Activated naive CD4-positive, alpha-beta T cell treated with anti-CD3 and anti-CD28 coated beads for 36 hours (primary cell): ENCODE measurements at places on chromosomes 5 and 9. TPM values are rescaled to one million over a fixed set of nuclear protein-coding genes. Genes with fewer than 3 reads are reported as not detected.

Gene STPG3
- total RNA-seq: not detected

Gene PAIP1
- total RNA-seq: 41.7 TPM

Gene ADRA1B
- not detected for total RNA-seq

Gene SNCAIP
- total RNA-seq: not detected

Gene NPR3
- total RNA-seq: 0.12 TPM

GRCh38 chr9:109910671-109911518 is 130.9 kb downstream of the PALM2AKAP2 start:
- H3K27me3 ChIP-seq: no peaks in the 10 kb centered on the region
- H3K27ac ChIP-seq: no peak overlapping the region
- H3K4me3 ChIP-seq: no peak overlapping the region
- peaks cover 11% of the 10 kb centered on the region for H3K4me1 ChIP-seq

DNA sequence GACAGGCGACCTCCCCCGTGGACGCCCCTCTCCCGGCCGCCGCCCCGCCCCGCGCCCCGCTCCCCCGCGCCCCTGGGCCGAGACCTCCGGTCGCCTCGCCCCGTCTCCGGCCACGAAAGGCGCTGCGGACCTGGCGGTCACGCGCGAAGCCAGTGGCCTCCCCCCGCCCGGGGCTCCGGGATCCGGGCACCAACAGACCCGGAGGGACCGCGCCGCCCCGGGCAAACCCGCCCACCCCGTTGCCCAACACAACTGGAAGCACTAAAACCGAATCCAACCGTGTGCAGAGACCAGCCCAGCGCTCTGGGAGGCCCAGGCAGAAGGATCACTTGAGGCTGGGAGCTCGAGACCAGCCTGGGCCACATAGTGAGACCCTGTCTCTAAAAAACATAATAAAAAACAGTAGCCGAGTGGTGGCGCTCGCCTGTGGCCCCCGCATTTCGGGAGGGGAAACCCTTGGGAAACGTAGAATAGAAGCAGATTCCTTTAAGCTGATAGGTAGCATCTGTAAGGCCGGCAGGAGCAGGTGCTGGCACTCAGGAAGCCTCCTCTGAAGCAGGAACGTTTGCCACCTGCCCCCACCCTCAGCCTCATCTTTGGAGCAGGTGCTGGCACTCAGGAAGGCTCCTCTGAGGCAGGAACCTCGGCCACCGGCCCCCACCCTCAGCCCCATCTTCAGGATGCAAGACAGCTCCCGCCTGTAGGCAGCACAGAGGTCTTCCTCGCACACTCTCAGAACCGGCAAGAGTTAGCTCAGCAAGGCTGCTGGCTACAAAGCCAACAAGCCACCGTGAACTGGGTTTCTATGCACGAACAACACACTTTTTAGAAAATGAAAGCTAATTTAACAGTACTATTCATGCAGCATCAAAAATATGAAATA is 4.6 kb upstream of the SLC9A3 start:
- no peak for DNase-seq
- H3K27me3 ChIP-seq: peaks cover 59% of the 10 kb centered on the region
- no peak overlapping the region for H3K27ac ChIP-seq
- H3K36me3 ChIP-seq: no peaks in the 10 kb centered on the region
- H3K4me1 ChIP-seq: peaks cover 32% of the 10 kb centered on the region

DNA sequence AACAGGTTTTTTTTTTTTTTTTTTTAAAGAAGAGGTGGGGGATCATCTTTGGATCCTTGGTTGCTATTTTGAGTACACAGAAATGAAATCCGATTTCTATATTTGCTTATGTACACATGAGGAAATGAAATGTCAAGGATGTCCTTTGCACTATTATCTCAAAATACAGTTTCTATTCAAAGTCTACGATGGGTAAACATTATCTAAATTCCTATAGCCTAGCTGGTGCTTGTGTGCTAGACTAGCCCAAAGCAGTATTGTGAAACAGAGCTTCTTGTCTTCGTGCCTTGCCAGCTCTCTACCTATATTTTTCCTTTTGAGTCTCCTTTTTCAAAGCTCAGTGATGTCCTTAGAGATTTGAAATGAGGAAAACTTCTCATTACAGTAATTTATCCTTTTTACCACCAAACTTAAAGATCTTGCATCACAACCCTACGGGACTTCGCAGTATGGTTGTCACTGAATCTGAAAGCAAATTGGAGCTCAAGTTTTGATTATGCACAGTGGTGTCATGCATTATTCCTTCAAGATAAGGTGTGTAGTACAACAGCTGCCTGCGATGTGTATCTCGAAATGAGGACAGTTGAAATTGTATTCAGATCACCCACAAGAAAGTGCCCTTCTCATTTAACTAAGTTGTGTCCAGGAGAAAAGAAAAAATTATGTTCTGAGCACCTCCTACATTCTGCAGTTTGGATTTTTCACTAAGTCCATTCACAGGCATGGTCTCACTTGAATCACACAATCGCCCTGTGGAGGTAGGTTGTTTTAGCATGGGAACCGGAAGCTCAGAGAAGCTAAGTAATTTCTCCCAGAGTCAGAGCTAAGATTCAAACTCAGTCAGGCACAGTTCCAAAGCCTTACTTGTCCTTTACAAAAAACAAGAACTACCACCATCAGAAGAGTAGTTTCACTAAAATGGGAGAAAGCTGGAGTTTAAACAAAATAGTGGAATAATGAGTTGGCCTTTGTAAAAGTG is 379.0 kb downstream of the GLIS3 start:
- no peak for DNase-seq
- no peak overlapping the region for H3K27ac ChIP-seq
- H3K4me3 ChIP-seq: no peak overlapping the region
- no peaks in the 10 kb centered on the region for H3K4me1 ChIP-seq

GRCh38 chr5:38723426-38723825 is 122.4 kb upstream of the OSMR start:
- H3K27ac ChIP-seq: no peak overlapping the region
- no peak overlapping the region for H3K4me3 ChIP-seq
- H3K4me1 ChIP-seq: no peaks in the 10 kb centered on the region
- no peaks in the 10 kb centered on the region for H3K36me3 ChIP-seq
- peaks cover 9% of the 10 kb centered on the region for H3K27me3 ChIP-seq

GRCh38 chr9:85610074-85610860 is 131.5 kb downstream of the AGTPBP1 start:
- H3K36me3 ChIP-seq: peaks cover 2% of the 10 kb centered on the region
- H3K4me1 ChIP-seq: peaks cover 6% of the 10 kb centered on the region
- peak overlapping the region; percentile 17 for H3K4me3 ChIP-seq
- H3K27ac ChIP-seq: peak overlapping the region; percentile 74
- H3K27me3 ChIP-seq: no peaks in the 10 kb centered on the region

DNA sequence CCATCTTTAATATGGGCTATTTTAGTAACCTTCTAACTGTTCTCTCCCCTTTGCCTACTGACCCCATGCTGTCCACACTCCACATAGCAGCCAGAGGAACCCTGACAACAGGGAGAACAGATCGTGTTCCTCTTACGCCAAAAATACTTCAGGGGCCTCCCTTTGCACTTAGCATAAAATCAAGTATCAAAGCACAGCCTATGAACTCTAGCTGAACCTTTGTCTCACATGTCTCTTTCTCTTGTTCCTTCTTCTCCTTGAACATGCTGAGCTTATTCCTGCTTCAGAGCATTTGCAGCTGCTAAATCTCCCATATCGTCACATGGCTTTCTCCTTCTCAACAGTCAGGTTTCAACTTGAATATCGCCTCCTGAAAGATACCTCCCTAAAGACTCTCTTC is 698.8 kb upstream of the C9orf72 start:
- H3K4me1 ChIP-seq: no peaks in the 10 kb centered on the region
- DNase-seq: no peak
- no peak overlapping the region for H3K27ac ChIP-seq
- H3K36me3 ChIP-seq: no peaks in the 10 kb centered on the region
- no peak overlapping the region for H3K4me3 ChIP-seq
- H3K27me3 ChIP-seq: no peaks in the 10 kb centered on the region

DNA sequence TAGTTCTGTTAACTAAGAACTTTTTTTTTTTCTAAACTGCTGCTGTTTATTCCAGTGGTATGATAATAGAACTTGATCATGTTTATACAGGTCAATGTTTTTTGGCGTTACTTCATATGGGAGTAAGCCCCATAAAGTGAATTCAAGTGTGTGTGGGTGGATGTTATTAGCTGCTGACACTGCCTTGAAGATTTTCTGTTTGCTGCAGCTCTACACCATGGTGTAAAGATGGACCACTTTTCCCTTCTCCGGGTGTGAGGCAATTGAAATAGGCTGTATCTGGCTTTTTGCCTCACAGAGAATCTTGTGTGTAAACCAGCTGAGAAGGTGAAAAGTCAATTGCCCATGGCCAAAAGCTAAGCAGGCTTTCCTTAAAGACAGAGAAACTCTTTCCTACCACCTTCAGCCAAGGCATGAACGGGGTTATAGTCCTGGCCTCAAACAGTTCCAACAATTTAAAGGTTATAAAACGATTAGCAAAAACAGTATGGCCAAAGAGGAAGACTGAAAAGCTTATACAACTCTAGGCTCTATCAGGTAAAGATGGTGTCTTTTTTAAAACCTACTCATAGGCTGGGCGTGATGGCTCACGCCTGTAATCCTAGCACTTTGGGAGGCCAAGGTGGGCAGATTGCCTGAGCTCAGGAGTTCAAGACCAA is 33.9 kb upstream of the ABCA1 start:
- no peaks in the 10 kb centered on the region for H3K27me3 ChIP-seq
- H3K4me3 ChIP-seq: peak overlapping the region; percentile 62
- no peaks in the 10 kb centered on the region for H3K36me3 ChIP-seq
- no peak for DNase-seq

GRCh38 chr5:156037151-156037909 is 289.6 kb upstream of the SGCD start:
- H3K36me3 ChIP-seq: no peaks in the 10 kb centered on the region
- H3K27me3 ChIP-seq: peaks cover 5% of the 10 kb centered on the region
- DNase-seq: no peak
- no peaks in the 10 kb centered on the region for H3K4me1 ChIP-seq

GRCh38 chr5:14008819-14009311 is 64.4 kb upstream of the DNAH5 start:
- H3K4me3 ChIP-seq: no peak overlapping the region
- H3K27ac ChIP-seq: no peak overlapping the region
- H3K4me1 ChIP-seq: peaks cover 9% of the 10 kb centered on the region
- peaks cover 33% of the 10 kb centered on the region for H3K27me3 ChIP-seq
- no peak for DNase-seq

DNA sequence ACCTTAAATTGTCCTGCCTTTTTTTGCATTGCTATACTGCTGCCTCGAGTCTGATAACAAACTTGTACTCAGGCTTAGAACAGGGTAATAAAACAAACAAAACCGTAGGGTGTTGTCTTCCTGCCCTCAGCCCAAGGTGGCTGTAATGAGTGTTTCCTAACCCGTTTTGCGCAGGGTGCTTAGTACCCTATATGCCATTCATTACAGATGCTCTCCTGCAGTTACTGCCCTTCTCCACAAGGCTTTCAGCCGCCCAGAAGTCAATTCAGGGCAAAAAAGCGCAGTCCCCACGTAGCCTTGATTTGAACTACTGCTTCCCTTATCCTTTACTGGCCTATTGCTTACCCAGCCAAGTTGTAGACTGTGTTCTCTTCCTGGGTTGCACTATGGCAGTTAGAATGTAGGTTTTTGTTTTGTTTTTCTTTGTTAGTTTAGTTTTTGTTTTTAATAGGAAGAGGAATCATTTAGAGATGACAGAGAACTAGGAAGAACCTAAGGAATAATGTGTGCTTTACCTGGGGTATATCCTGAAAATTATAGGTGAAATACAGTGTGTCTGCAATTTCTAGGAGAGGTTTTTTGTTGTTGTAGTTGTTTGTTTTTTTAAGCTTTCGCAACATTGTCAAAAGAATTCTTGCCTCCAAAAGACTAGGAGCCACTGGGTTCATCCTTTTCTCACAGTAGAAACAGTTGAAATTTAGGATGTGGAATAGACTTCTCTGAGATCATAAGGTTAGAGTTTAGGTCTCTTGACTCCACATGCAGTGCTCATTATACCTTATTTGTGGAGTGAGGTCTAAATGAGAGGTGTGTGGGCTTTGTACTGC is 1.3 kb downstream of the HMGXB3 start:
- H3K27ac ChIP-seq: peak overlapping the region; percentile 85
- peak overlapping the region; percentile 86 for H3K4me3 ChIP-seq
- no peaks in the 10 kb centered on the region for H3K27me3 ChIP-seq
- peak; percentile 75 for DNase-seq
- H3K4me1 ChIP-seq: peaks cover 43% of the 10 kb centered on the region

DNA sequence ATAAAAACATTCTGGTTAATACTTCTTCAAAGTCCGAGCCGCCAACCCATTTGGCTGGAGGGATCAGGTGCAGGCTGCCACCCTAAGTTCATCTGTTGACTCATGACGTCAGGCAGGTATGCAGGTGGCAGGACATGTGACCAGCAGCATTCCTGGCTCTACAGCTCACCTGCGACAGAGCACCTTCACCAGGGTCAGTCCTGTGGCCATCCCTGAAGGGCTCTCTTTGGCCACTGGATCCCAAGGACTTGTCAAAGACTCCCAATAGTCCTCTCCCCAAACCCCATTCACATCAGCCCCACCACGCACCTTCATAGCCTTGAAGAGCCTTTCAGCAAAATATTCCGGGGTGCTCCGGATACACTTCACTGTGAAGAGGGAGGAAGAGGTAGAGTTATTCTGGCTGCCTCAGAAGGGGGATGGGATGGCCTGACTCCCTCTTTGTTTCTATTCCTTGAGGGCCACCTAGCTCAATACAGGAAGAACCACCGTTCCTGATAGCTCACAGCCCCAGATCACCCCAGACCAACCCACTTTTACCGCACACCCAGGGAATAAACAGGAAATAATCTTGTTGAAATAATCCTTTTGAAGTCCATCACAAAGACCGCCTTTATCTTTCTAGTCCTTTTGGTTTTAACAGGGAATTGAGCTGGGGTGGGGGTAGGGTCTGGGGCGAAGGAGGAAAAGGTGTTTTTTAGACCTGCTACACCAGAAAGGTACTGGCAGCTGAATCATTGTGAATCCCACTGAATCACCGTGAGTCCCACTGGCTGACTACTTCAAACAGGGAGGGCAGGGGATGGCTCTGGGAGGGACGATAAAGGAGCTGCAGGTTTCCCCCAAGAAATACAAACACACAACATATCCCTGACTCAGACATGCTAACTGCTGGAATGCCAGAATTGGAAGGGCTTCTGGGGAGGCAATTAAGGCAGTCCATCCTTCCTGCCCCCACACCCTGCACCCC is 26.4 kb downstream of the ANXA6 start:
- peaks cover 53% of the 10 kb centered on the region for H3K36me3 ChIP-seq
- H3K4me1 ChIP-seq: peaks cover 77% of the 10 kb centered on the region
- peak; percentile 59 for DNase-seq
- H3K4me3 ChIP-seq: no peak overlapping the region

DNA sequence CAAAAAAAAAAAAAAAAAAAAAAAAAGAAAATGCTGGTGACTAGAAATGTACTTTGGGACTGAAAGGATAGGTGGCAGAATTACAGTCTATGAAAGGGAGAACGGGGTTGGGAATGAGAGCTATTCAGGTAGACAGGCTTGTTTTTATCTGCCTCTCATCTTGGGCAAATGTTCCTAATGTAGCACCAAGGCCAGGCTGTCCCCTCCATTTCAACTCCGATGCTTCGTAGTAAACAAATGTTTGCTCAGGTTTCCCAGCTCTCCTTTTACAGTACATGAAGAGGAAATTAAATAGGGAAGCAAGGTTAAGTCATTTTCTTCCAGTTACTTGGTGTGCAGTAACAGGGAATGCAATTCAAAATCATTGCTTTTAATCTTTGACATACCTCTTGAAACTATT is 4.4 kb upstream of the BASP1 start:
- DNase-seq: no peak
- H3K27ac ChIP-seq: no peak overlapping the region
- no peak overlapping the region for H3K4me3 ChIP-seq
